ENCODE measurements at places on chromosomes 5 and 9. TPM values are rescaled to one million over a fixed set of nuclear protein-coding genes. Genes with fewer than 3 reads are reported as not detected.

Gene PCDHB5
- 2.2 TPM for total RNA-seq

Gene NME5
- total RNA-seq: 2.7 TPM

Gene SUSD3
- not detected for total RNA-seq

Gene ERCC6L2
- 60.2 TPM for total RNA-seq

Gene CXCL14
- 0.26 TPM for total RNA-seq

Gene CPLANE1
- total RNA-seq: 20.9 TPM

Gene PCDHGA10
- 8.3 TPM for total RNA-seq

Data from smooth muscle cell of the pulmonary artery (primary cell).